Endothelial cell (in vitro differentiated cells): ENCODE measurements at places on chromosomes 1 and 21. TPM values are rescaled to one million over a fixed set of nuclear protein-coding genes. Genes with fewer than 3 reads are reported as not detected.

Gene FCGR3A
- total RNA-seq, result 4.0 TPM

GRCh38 chr1:31374511-31375196 is 1.8 kb upstream of the FABP3 start:
- no peak overlapping the region for H3K27ac ChIP-seq
- no peak overlapping the region for H3K4me3 ChIP-seq
- DNase-seq, result no peak
- peaks cover 11% of the 10 kb centered on the region for H3K4me1 ChIP-seq
- peaks cover 11% of the 10 kb centered on the region for H3K27me3 ChIP-seq

DNA sequence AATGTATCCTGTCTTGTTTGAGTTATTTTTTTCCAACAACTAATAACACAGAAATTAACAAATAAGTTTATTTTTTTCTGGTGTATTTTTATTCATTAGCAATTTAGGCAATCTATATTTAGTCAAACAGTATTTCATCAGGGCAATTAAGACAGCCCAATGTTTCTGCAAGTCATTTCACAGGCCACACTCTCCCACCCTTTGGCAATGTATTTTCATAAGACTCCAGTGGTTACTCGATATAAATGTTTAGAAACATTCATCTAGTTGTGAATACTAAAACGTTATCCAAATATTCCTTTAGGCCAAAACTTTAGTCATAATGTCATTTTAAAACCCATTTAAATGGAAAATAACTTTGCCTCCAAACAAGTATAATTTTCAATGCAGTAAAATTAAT is 142.1 kb downstream of the KCNT2 start:
- no peaks in the 10 kb centered on the region for H3K4me1 ChIP-seq
- no peaks in the 10 kb centered on the region for H3K27me3 ChIP-seq
- no peak for DNase-seq

DNA sequence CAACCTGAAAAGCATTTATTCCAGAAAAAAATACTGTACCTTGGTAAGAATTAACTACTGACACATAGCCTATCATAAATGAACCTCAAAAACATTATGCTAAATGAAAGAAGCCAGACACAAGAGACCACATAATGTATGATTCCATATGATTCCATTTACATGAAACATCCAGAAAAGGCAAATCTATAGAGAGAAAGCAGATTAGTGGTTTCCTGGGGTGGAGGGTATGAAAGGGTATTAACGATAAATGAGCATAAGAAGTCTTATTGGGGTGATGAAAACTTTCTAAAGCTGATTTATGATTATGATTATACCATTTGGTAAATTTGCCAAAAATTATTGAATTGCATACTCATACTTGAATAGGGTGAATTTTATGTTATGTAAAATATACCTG is 10.3 kb upstream of the COL6A2 start:
- H3K36me3 ChIP-seq, result peaks cover 16% of the 10 kb centered on the region
- H3K27me3 ChIP-seq, result peaks cover 2% of the 10 kb centered on the region
- H3K27ac ChIP-seq, result no peak overlapping the region
- peaks cover 3% of the 10 kb centered on the region for H3K4me1 ChIP-seq
- no peak for DNase-seq
- H3K4me3 ChIP-seq, result no peak overlapping the region

- no peak overlapping the region for H3K4me3 ChIP-seq
- H3K36me3 ChIP-seq, result peaks cover 6% of the 10 kb centered on the region
- peaks cover 5% of the 10 kb centered on the region for H3K27me3 ChIP-seq
- H3K27ac ChIP-seq, result no peak overlapping the region
- no peak for DNase-seq
- H3K4me1 ChIP-seq, result peaks cover 26% of the 10 kb centered on the region
Observed at GRCh38 chr1:15852828-15853302, 5.4 kb downstream of the SPEN start.

Gene CADM3
- 4.0 TPM for total RNA-seq

DNA sequence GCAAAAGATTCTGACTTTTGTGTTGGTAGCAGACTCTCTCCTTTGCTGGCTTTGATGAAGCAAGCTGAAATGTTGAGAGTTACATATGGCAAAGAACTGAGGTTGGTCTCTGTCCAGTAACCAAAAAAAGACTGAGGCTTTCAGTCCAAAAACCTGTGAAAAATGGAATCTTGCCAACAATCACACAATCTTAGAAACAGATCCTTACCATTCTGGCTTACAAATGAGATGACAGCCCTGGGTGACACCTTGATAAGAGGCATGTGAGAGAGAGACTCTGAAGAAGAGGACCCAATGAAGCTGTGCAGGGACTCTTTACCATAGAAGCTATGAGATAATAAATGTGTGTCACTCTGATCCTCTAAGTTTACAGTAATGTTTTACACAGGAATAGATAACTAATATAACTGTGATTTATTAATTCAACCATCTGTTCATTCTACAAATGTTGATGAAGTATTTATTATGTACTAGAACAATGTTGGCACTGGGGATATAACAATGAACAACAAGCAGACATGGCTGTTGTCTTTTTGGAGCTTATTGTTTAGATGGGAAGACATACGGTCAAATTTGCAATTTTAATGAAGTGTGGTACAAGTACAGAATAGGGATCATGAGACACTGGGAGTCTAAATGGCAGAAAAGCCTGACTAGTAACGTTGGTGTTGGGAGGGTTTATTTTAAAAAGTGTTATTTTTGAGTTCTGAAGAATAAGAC is 251.0 kb downstream of the OLFM3 start:
- H3K27ac ChIP-seq, result no peak overlapping the region
- H3K36me3 ChIP-seq, result no peaks in the 10 kb centered on the region
- no peaks in the 10 kb centered on the region for H3K27me3 ChIP-seq
- no peaks in the 10 kb centered on the region for H3K4me1 ChIP-seq

Gene SELP
- total RNA-seq, result 0.21 TPM

Gene ZNF593OS
- not detected for total RNA-seq

Gene DDX59
- total RNA-seq, result 20.1 TPM

DNA sequence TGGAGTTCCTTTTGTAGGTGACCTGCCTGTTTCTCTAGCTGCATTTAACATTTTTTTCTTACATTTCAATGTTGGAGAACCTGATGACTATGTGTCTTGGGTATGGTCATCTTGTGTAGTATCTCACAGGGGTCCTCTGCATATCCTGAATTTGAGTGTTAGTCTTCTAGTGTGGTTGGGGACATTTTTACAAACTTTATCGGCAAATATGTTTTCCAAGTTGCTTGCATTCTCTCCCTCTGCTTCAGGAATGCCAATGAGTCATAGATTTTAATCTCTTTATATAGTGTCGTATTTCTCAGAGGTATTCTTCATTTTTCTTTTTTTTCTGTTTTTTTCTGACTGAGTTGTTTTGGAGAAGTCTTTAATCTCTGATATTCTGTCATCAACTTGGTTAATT is 684.0 kb downstream of the NCAM2 start:
- no peak for DNase-seq
- H3K4me1 ChIP-seq, result no peaks in the 10 kb centered on the region
- H3K27me3 ChIP-seq, result no peaks in the 10 kb centered on the region
- H3K27ac ChIP-seq, result no peak overlapping the region

DNA sequence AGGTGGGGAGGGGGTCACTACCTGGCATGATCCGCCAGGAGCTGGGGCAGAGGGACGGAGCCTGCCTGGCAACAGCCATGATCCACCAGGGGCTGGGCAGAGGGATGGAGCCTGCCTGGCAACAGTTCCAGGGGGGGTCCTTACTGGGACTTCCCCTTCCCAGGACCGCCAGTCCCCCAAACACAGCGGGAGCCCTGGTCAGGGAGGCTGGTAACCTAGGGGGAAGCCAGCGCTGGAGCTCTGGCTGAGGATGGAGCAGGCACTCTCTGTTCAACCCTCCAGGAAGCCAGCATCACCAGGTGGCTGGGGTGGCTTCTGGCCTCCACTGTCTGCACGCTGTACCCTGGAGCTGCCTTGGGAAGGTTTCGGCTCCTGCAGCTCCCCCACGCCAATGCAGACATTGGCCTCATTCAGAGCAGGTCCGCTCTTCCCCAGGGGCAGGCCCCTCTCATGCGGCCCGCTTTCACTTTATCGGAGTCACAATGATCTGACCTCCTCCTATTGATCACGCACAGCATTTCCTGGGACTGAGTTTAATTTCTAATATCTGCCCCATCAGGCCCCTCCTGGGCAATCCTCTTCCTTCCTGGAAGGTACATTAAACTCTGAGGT is 68.4 kb upstream of the ABCG1 start:
- H3K4me3 ChIP-seq, result no peak overlapping the region
- H3K4me1 ChIP-seq, result peaks cover 3% of the 10 kb centered on the region

GRCh38 chr1:39733161-39733560 is 5.5 kb upstream of the PPIE start:
- H3K4me3 ChIP-seq, result no peak overlapping the region
- H3K27ac ChIP-seq, result no peak overlapping the region
- peaks cover 10% of the 10 kb centered on the region for H3K27me3 ChIP-seq
- no peak for DNase-seq

Gene TOMM40L
- 22.0 TPM for total RNA-seq

Gene CDK11B
- 71.0 TPM for total RNA-seq

DNA sequence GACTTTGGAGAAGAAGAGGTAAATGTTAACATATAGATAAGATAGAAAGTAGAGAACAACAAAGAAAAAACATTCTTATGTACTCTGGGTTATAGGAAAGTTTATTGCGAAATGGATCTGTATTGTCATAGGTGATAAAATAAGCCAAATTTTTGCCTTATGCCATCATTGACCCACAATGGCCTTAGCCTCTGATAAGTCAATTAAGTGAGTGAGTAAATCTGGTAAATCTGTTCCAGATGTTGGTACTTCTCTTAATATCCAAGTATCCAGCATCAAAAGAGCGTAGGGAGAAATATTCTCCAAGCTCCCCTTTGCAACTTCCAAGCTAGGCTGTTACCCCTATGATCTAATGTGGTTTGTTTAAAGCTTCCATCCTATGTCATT is 38.3 kb upstream of the CLCA4 start:
- H3K27ac ChIP-seq, result no peak overlapping the region
- peaks cover 3% of the 10 kb centered on the region for H3K27me3 ChIP-seq
- no peaks in the 10 kb centered on the region for H3K36me3 ChIP-seq
- H3K4me1 ChIP-seq, result peaks cover 11% of the 10 kb centered on the region

Gene MIXL1
- total RNA-seq, result 2.4 TPM

- no peak overlapping the region for H3K27ac ChIP-seq
- H3K27me3 ChIP-seq, result peaks cover 1% of the 10 kb centered on the region
- peaks cover 18% of the 10 kb centered on the region for H3K4me1 ChIP-seq
- no peaks in the 10 kb centered on the region for H3K36me3 ChIP-seq
- DNase-seq, result no peak
- H3K4me3 ChIP-seq, result no peak overlapping the region
Observed at GRCh38 chr1:108537976-108538375, 21.9 kb upstream of the EEIG2 start.

GRCh38 chr1:155650231-155650757 is 38.3 kb downstream of the YY1AP1 start:
- H3K36me3 ChIP-seq, result peaks cover 4% of the 10 kb centered on the region
- no peak overlapping the region for H3K27ac ChIP-seq
- no peak for DNase-seq
- no peak overlapping the region for H3K4me3 ChIP-seq
- no peaks in the 10 kb centered on the region for H3K4me1 ChIP-seq
- H3K27me3 ChIP-seq, result no peaks in the 10 kb centered on the region

Gene SPRR5
- total RNA-seq, result not detected

GRCh38 chr1:9376886-9377333 is 84.2 kb downstream of the SPSB1 start:
- no peak overlapping the region for H3K4me3 ChIP-seq
- H3K27ac ChIP-seq, result no peak overlapping the region
- H3K27me3 ChIP-seq, result peaks cover 14% of the 10 kb centered on the region
- no peak for DNase-seq

DNA sequence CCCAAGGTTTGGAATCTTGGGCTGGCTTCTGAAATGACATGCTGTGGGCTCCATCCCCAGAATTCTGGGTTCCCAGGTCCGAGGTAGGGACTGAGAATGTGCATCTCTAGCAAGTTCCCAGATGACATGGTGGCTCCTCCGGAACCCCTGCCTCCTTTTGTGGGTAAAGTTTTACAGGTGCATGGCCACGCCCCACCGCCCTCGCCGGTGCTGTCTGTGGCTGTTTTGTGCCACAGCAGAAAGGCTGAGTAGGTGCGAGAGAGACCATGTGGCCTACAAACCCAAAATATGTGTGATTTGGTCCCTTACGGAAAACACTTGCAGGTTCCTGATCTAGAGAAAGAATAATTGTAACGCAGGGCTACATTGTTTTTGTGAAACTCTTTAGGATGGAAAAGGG is 30.9 kb downstream of the SKI start:
- peaks cover 11% of the 10 kb centered on the region for H3K36me3 ChIP-seq
- H3K4me1 ChIP-seq, result peaks cover 22% of the 10 kb centered on the region
- H3K27ac ChIP-seq, result no peak overlapping the region
- peaks cover 13% of the 10 kb centered on the region for H3K27me3 ChIP-seq
- H3K4me3 ChIP-seq, result no peak overlapping the region

Gene TFF2
- total RNA-seq, result not detected

DNA sequence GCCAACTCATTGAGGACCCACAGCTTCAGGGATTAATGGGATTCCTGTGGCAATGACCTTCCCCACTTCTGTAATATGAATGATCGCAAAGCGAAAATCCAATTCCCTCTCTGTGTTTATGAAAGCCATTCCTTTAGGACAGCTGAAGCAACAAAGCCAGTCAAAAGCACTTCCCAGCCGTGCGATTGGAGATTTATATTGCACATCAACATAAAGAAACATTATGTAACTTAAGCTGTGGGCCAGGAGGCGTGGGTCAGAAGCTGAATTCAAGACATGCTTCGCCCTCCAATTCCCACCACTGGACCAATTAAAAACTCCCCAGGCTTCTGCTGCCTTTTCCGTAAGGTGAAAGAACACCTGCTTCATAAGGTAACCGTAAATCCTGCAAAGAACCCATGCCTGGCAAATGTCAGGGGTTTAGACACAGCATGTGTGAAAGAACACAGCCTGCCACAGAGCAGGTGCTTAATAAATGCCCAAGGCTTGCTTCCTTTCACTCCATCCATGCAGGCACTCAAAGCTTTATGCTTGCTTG is 138.9 kb upstream of the SOD1 start:
- H3K4me3 ChIP-seq, result no peak overlapping the region
- peaks cover 5% of the 10 kb centered on the region for H3K36me3 ChIP-seq
- peaks cover 7% of the 10 kb centered on the region for H3K27me3 ChIP-seq

DNA sequence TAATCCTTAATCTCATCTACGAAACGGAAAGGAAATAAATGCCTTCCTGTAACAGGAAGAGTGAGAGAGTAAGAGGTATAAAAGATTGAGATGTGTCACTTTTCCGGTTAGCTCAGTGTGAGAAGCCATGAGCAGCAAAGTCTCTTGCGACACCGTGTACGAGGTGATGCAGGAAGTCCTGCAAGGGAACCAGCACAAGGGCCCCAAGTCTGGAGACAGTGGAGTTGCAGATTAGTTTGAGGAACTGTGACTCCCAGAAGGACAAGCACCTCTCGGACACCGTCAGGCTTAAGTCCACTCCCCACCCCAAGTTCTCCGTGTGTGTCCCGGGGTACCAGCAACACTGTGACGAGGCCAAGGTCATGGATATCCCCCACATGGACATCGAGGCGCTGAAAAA is 592.3 kb upstream of the ADGRL2 start:
- H3K4me3 ChIP-seq, result no peak overlapping the region
- H3K4me1 ChIP-seq, result peaks cover 9% of the 10 kb centered on the region
- DNase-seq, result no peak
- no peak overlapping the region for H3K27ac ChIP-seq
- peaks cover 3% of the 10 kb centered on the region for H3K36me3 ChIP-seq

Gene ZBTB7B
- 23.3 TPM for total RNA-seq
